MG63 (cell line): ENCODE measurements at places on chromosomes 5 and 9. TPM values are rescaled to one million over a fixed set of nuclear protein-coding genes. Genes with fewer than 3 reads are reported as not detected.

HNRNPA0 gene
- 58.9 and 81.3 TPM in 2 replicates for total RNA-seq

- DNase-seq = no peak
These were observed 91.7 kb downstream of the CD180 start for GRCh38 chr5:67104859-67105258.

DNA sequence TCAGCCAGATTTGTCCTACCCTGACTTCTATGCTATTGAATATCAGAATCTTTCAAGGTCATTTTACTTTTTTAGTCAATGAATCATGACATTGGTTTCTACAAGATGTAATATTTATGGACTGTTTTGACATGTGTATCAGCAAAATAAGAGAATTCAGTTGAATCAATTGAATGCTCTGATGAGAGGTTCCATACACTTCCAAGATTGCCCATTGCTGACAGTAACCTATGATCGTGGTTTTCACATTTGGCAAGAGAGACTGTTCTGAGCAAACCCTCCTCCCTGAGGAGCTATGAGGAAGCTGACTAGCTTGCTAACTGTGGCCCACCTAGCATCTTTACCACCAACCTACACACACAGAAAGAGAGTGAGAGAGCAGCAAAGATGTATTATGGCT is 56.7 kb upstream of the FST start:
- DNase-seq = no peak

- DNase-seq = no peak
These were observed 98.4 kb downstream of the LMNB1 start for GRCh38 chr5:126875303-126875785.

GRCh38 chr5:119417891-119418605 is 34.2 kb upstream of the HSD17B4 start:
- no peak for DNase-seq
